ENCODE measurements at places on chromosomes 16 and 17.

GRCh38 chr17:4125552-4125951 is 17.3 kb downstream of the ZZEF1 start:
- DNase-seq: no peak

DNA sequence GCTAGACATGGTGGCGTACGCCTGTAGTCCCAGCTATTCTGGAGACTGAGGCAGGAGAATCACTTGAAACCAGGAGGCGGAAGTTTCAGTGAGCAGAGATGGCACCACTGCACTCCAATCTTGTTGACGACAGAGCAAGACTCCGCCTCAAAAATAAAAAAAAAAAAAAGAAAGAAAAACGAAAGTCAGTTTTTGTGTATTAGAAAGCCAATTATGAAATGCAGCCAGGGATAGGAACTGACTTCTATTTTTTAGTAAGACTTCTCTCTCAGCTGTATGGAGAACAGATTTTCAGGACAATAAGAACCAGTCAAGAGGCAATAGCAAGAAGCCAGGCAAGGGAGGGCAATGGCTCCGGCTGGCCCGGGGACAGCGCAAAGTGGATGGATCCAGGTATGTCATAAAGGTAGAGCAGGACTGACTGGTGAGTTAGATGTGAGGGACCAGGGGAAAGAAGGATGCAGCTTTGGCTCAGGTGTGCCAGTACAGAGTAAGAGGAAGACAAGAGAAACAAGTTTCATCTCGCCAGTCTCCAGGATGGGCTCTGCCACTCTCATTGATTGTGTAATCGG is 12.5 kb upstream of the CCL1 start:
- no peak for DNase-seq

DNA sequence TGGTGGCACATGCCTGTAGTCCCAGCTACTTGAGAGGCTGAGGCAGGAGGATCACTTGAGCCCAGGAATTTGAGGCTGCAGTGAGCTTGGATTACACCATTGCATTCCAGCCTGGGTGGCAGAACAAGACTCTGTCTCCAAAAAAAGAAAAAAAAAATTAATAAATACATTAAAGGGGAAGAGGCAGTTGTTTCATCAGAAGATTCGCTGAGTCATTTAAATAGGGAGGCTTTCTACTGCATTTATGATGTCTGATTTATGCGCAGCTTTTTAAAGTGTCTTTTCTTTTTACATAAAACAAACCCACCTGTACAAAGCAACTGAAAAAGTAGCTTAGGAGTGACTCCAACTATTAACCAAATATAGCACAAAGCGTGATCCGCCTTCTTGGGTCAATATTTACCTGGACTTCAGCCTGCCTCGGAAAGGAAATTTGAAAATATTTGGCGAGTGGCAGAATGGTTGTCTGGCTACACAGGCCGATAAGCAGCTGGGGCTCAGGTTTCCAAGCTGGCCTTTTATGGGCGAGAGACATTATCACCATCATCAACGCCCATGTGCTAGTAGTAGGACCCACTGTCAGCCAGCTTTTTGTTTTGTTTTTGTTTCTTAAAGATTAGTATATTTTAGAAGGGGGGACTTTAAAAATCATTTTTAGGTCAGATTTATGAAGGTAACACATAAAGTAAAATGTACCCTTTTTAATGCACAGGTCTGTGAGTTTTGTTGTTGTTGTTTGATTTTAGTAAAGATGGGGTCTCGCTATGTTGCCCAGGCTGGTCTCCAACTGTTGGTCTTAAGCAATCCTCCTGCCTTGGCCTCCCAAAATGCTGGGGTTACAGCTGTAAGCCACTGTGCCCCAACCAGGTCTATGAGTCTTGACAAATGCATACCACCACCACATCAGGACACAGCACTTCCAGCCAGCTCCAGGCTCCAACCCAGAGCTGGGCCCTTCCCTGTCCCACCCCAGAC is 42.5 kb upstream of the RASD1 start:
- DNase-seq: no peak

- no peak for DNase-seq
These were observed 5.6 kb upstream of the COG1 start for GRCh38 chr17:73187203-73187769.

DNA sequence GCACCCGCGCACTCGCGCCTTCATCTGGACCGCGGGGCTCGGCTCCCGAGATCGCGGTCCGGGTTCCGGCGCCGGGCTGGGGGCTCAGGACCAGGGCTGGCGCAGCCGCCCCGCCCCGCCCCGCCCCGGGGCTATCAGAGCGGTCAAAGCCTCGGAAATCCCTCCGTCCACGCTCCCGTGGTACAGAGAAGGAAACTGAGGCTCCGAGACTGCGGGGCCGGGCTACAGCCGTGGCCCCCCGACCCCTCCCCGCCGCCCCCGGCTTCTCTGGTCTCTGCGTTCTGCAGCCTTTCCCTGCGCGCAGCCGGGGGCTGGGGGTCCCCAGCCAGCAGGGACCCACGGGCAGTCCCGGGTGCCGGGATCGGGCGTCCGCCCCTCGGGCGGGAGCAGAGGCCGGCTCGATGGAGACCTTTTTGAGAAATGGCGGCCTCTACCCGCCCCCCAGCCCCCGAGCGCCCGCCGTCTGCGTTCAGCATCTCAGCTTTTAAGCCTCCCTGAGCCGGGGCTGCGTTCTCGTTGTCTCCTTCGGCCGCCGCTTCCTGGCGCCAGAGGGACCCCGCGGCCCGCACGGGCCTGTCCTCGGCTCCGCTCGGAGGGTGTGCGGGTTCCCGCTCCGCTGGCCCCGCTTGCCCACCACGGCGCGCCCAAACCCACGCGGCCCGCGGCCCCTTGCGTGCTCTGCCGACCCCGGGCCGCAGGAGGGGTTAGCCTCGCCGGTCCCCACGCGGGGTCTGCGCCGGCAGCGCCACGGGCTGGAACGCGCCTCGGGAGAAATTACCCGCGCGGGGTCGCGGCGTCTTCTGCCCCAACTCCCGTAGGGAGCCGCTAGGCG is 1.5 kb upstream of the NPTX1 start:
- DNase-seq: no peak

DNA sequence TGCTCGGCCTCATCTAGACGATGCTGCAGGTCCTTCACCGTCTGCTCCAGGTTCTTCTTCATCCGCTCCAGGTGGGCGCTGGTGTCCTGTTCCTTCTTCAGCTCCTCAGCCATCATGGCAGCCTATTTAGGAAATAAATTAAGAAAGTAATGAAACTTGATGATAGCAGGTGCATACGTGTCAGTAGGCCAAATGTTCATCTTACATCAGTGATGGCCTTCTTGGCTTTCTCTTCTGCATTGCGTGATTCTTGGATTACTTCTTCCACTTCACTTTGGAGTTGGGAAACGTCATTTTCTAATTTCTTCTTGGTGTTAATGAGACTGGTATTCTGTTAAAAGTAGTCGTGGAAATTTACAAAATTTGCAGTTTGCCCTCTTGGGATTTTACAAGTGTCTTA is 20.1 kb upstream of the MYH13 start:
- DNase-seq: no peak

DNA sequence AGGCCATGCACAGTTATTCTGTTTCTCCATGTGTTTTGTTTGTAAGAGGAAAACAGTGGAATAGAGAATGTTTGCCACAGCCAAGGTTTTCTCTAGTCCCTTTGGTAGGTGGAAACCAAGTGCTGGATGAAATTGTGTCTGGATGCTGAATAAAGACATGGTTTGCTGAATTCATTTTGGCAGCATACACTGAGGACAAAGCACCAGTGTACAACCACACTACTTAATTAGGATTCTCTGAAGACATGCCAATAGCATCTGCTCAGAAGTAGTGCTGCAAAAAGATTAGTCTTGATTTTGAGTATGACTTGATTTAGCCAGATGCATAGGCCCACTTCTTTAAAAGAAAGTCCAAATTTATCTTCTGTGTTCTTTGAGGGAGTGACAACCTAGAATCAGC is 230.5 kb upstream of the CACNG5 start:
- no peak for DNase-seq

DNA sequence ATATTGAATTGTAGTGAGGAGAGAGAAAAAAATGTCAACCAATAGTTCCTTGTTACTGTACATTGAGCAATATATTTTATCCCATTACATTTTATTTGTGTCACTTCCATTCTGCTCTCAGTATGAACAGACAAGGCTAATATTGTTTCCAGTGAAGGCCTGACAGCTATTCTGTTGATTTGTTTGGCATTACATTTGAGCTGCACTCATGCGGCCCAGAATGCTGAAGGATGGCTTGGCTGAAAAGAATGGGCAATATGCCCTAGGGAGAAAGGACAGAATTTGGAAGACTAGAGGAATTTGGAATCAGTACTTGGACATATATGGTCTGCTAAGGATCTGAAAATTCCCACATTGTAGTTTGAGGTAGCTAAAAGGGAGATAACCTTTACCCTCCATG is 1294.4 kb downstream of the CDH8 start:
- DNase-seq: no peak

DNA sequence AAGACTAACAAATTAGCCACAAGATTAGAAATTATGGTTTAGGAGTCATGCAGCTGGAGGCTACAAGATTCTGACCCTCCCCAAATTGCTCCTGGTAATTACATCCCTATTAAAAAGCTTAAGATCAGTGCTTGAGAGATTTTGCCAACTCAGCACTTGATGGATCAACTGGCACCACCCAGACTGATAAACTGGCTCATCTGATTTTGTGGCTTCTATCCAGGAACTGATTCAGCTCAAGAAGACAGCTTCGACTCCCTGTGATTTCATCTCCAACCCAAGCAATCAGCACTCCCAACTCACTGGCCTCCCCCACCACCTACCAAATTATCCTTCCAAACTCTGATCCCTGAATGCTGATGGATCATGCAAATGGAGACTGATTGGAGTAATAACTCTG is 94.8 kb downstream of the TNFRSF13B start:
- DNase-seq: no peak

GRCh38 chr16:27973678-27974077 is 89.8 kb downstream of the GSG1L start:
- no peak for DNase-seq

GRCh38 chr17:1009229-1010085 is 12.5 kb downstream of the TIMM22 start:
- DNase-seq: no peak

DNA sequence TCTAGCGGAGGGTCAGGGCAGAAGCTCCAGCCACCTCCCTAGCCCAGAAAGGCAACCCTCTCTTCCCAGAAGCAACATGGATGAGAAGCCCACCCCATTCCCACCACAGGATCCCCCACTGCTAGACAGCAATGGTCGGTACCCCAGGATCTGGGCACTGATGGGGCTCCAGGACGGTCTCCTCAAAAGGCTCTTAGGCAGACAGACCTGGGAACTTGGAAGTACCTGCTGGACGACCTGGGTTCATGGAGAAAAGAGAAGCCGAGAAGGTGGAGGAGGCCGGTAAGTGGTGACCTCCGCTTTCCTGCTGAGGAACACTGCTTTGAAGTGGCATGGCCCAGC is 96.6 kb downstream of the TBC1D16 start:
- DNase-seq: no peak

GRCh38 chr16:622920-623280 is 7.9 kb upstream of the WFIKKN1 start:
- DNase-seq: no peak

- no peak for DNase-seq
These were observed 121.0 kb downstream of the ANKRD11 start for GRCh38 chr16:89369266-89369895.

DNA sequence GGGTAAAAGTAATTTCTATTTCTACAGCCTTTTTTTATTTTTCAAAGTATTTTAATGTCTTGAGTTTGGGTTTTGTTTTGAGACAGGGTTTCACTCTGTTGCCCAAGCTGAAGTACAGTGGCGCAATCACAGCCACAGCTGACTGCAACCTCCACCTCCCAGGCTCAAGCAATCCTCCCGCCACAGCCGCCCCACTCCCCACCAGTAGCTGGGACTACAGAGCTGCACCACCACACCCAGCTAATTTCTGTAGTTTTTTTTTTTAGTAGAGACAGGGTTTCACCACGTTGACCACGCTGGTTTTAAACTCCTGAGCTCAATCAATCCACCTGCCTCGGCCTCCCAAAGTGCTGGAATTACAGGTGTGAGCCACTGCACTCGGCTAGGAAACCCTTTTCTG is 44.0 kb downstream of the TUBD1 start:
- DNase-seq: no peak

GRCh38 chr17:70230850-70231640 is 61.7 kb downstream of the KCNJ2 start:
- DNase-seq: no peak

- DNase-seq: no peak
These were observed 21.4 kb downstream of the GRIN2C start for GRCh38 chr17:74838274-74838673.

GRCh38 chr17:82283208-82283749 is 9.8 kb upstream of the CSNK1D start:
- no peak for DNase-seq

DNA sequence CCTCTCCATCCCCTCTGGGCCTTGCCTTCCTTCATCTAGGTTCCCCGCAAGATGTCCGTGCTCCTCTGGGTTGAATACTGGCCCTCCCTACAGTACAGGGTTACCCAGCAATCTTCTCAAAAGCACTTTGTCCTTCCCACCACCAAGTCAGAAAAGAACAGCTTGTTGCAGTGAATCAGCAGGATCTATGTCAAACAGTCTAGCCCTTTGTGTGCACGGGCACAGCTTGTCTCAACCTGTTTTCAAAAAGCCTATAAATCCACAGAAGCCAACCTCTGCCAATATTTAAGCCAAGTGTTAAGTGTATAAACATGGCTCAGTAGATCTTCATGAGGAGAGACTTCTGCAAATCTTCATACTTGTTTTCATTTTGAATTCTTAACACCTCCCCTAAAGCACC is 25.2 kb downstream of the C17orf67 start:
- DNase-seq: no peak

DNA sequence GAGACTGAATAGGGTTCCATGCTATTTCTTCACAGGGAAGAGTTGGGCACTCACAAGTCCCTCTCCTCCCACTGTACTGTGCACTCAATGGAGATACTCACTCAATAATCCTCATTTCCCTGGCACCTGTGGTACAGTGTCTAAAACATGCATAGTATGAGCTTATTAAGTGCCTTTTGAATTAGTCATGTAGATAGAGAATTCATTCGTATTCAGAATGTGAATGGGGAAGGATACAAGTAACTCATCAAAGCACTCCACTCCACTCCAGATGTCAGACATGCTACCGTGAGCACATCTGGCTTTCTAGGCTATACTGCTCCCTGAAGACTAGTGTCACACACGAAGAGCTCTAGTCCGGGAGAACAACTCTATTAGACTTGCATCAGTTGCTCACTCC is 6.3 kb downstream of the C17orf75 start:
- no peak for DNase-seq

GRCh38 chr16:54602666-54603065 is 316.1 kb upstream of the IRX3 start:
- no peak for DNase-seq

Data from stimulated activated CD8-positive, alpha-beta memory T cell treated with anti-CD3 and anti-CD28 coated beads, Interleukin-12 subunit alpha, Interleukin-12 subunit beta, amount 100 ng/mL, for 1 hour (primary cell).